Activated CD4-positive, alpha-beta T cell treated with anti-CD3 and anti-CD28 coated beads for 1 hour (primary cell): ENCODE measurements at places on chromosomes 7 and 10.
A peak's percentile ranks its signal among the peaks of the same experiment; 100 is the strongest.

GRCh38 chr10:47400251-47400650 lies 16.2 kb upstream of the ZNF488 start:
- DNase-seq, result no peak

DNA sequence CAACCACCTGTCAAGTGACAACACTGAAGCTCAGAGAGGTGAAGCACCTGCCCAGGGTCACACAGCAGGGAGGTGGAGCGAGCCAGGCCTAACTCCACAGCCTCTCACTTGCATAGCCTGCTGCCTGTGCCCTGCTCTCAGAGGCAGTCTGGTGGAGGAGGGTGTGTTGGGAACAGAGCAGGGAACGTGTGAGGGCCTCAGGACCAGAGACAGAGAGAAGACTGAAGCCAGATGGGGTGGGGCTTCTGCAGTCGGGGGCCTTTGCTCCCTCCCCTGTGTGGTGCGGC lies 114.0 kb downstream of the PTPN20 start:
- no peak for DNase-seq

DNA sequence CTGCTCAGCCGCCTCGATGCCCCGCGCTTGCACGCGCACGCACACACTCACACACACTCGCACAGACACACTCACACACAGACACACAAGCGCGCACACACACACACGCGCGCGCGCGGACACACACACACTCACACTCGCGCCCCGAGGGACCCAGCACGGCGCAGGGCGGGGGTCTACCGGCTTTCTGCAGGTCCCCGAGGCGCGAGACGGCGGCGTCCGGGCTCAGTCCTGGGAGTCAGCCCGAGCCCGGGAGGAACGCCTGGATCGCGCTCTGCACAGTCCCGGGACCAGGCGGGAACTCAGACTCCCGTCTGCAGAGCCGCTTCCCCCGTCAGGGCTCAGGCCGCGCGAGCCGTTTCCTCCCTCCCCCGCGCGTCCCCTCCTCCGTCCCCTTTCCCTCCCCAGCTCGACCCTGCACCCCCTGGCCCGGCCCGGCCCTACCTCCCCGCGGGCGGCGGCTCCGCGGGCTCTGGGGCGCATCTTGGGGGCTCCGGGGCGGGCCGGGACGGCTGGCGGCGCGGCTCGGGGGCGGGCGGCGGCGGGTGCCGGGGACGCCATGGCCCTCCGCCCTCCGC lies 464 bp downstream of the DENND2A start:
- no peak for DNase-seq

GRCh38 chr7:116687801-116688201 lies 15.8 kb downstream of the MET start:
- DNase-seq, result no peak

GRCh38 chr7:123324283-123324682 lies 124.5 kb upstream of the SLC13A1 start:
- DNase-seq, result no peak

- peak; percentile 43 for DNase-seq
Observed at GRCh38 chr7:112449353-112449752, 907 bp upstream of the IFRD1 start.
